ENCODE measurements at places on chromosomes 4 and X.
A peak's percentile ranks its signal among the peaks of the same experiment; 100 is the strongest.

DNA sequence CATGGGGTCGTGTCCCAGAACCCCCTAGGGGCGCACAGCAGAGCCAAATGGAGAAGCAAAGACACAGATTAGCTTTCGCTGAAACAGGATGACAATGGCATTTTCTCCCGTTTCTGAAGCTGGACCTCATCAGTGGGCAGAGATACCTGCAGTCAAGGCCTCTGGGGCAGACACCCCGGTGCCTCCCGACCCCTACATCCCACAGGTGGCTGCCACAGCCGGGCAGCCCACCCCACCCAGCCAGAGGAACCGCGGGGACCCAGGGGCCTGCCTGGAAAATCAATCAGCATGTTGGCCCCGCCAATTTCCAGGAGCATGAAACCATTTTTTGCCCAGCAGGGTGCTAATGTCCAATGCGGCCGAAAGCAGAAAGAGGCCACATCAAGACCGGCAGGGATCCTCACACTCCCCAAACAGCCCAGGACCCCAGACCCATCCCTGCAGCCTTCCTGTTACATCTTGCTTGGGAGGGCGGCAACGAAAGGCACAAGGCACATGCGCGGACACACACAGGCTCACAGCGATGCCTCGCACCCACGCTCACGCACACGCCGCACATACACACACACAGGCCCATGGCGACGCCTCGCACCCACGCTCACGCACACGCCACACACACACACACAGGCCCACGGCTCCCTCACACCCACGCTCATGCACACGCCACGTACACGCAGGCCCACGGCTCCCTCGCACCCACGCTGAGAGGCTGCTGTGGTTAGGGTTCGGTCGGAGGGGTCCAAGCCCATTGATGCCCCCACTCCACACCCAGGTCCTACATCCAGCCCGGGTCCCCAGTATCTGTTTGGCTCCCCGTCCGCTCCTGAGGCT is 130.6 kb upstream of the NKX1-1 start:
- DNase-seq, result no peak

GRCh38 chr4:174516794-174517193 is 5.5 kb downstream of the HPGD start:
- DNase-seq, result no peak

DNA sequence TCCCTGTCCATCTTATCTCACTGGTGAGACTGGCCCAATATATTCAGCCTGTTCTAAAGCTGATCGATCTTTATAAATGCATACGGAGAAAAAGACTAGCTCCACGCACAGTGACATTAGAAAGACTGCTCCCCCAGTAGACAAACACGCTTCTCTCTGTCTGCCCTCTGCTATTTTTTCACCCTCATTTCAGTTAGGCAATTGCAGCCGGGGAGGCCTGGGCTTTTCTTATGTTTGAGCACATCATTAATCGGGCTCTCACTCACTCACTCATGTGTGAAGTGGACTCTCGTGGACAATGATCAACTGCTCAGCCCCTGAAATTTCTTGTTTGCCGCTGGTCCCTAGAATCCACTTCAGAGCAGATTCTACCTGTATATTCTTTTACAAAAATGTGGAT is 824.7 kb upstream of the TENM3 start:
- no peak for DNase-seq

GRCh38 chr4:7844594-7844991 is 95.1 kb downstream of the AFAP1 start:
- DNase-seq, result peak; percentile 89

DNA sequence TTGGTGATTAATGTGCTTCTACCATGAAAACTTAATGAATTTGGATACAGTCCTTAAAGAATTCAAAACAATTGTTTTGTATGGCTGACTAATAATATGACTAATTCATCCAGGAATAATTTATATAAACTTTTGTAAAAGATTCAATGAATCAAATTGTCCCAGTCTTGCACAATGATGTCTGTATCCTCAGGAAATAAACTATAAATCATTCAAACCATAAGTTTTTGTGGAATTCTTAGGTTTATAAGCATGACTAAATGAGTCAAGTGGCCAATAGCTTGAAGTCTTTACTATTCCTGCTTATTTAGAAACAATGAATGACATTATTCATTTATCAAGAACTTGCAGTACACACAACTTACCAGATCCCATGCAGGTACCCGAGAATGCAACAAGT is 935.0 kb upstream of the INTU start:
- peak; percentile 56 for DNase-seq

- no peak for DNase-seq
Observed at GRCh38 chr4:7519638-7520376, 85.1 kb upstream of the PSAPL1 start.

Data from PC-3 (cell line).